Daoy (cell line): ENCODE measurements at places on chromosomes 6 and 20. TPM values are rescaled to one million over a fixed set of nuclear protein-coding genes. Genes with fewer than 3 reads are reported as not detected.

The SS18L1 gene
- 10.1 and 10.3 TPM in 2 replicates for total RNA-seq

The PGC gene
- not detected in 2 replicates for total RNA-seq

The PACRG gene
- total RNA-seq, result not detected in 2 replicates

The TFAP2B gene
- not detected in 2 replicates for total RNA-seq

The SLC25A27 gene
- 2.8 and 7.5 TPM in 2 replicates for total RNA-seq

The LPA gene
- total RNA-seq, result not detected in 2 replicates

The PROKR2 gene
- total RNA-seq, result not detected in 2 replicates

The SCRT2 gene
- not detected in 2 replicates for total RNA-seq

The DDX43 gene
- total RNA-seq, result not detected in 2 replicates

The NPEPL1 gene
- total RNA-seq, result 3.9 and 6.8 TPM in 2 replicates

The MICB gene
- total RNA-seq, result 24.9 and 27.3 TPM in 2 replicates

The UNC93A gene
- total RNA-seq, result not detected in 2 replicates

The ATP6V1G2 gene
- 1.5 TPM in 1 of 2 replicates, not detected in the other for total RNA-seq

The CLPSL2 gene
- not detected in 2 replicates for total RNA-seq

The FNDC11 gene
- not detected in 2 replicates for total RNA-seq

The OR2B2 gene
- total RNA-seq, result not detected in 2 replicates

The STX11 gene
- 4.6 and 6.3 TPM in 2 replicates for total RNA-seq

The BPIFA1 gene
- not detected in 2 replicates for total RNA-seq
